ENCODE measurements at places on chromosomes 5 and 9.

DNA sequence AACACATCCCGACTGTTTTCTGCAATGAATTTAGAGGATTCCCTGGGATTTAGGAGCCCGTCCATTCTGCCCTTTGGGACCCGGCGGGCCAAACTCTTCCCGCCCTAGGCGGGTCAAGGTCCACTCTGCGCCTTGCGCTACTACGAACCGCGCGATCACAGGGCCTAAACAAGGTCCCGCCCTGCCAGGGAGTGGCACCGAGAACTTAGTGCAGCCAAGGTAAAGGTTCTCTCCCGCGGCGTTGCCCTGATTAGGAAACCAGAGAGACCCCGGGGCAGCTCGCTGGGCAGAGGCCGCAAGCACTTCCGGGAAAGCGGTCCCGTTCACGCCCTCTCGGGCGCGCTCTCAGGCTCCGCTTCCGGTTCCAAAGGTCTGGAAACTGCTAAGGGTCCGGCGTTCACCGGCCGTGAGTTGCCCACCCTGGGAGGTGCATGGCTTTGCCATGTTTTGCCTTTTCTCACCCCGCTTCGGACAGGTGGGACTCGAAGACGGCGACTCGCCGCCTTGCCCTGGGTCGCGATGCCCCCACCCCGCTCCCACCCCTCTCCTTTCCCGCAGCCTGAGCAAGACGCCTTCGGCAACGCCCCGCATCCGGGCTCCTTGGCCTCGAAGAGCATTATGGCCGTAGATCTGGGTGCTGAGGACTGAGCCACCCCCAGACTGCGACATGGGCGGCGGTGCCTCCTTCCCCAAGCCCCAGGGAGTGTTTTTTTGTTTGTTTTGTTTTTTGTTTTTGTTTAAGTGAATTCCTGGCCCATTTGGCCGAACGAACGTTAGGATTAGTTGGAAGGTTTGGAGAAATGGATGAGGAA lies 23.4 kb downstream of the HNRNPK start:
- peak; percentile 81 for DNase-seq

DNA sequence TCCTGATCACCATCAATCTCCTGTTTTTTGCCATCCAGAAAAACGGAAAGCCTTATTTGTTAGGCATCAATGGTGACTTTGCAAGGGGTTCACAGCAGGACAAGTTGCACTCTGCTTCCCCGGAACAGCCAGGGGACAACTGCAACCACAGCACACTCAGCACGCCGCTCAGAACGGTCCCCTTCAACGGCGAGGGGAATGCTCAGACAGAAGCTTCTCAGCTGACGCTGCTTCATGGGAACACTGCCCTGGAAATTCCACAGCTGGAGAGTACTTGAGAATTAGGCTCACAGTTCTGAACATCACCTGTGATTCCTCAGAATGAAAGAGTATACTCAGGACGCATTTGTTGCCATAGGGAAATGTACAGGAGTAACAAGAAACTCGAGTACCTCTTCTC lies 40.1 kb upstream of the PLPP6 start:
- DNase-seq: no peak

DNA sequence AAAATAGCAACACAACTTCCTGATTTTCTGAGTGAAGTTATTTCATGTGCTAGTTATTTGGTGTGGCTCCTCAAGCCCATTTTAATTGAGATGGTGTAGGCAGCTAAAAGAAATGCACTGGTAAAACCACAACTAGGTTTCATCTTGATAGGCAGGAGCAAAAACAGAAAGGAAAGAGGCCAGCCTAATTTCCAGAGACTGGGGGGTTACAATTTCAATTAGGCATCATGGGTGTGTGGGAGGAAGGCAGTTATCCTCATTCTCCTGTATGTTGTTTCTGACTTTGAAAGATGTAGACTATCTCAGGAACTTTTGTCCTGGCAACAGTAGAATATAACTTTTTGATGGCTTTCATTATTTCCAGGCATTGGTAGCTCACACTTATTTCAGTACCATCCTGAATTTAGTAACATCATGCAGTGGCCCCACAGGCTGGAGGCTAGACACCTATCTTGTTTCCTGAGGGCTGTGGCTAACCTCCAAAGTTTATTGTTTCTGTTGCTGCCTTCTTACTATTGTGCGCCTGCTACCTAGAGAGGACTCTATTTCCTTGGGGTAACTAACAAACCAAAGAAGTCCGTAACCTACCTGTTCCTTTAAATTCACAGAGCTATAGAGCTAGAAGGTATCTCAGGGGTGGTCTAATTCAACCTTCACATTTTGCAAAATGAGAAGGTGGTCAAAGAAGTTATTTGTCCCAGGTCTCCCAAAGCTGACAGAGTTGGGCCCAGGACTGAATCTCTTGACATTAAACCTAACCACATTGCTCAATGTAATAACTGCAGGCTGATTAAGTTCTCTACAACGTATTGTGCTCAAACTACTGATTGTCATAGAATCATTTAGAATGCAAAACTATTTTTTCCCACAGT lies 42.4 kb downstream of the FYB1 start:
- no peak for DNase-seq

DNA sequence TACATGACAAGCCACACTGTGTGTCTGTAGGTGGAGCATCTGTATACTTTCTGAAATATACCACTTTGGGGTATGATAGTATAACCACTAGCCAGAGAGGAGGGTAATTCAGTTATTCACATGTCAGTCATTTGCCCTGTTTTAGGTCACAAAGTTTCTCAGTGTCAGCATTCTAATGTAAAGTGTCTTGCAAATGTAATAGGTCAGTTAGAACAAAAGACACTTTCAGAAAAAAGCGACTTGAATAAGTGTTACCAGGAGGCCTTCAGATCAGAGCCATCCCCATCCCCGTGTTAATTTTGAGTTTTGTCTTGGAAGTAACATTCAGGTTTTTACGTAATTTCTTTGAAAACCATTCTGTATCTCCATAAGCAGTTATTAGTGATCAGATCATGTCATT lies 33.7 kb downstream of the TTC1 start:
- no peak for DNase-seq

DNA sequence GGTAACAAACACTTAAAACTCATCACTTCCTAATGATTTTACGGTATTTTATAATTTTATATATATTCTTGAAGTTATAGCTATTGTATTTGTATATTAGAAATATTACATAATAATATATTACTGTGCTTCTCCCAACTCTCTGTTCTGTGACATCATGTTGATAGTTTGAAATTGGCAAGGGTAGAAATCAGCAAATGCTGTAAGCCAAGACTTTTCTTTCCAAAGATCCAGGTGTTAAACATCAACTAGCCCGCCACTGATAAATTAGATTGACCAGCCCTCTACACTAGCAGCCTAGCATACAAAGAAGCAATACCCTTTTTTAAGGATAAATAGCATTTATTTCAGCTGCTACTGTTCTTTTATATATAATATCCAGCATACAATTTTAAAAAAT lies 122.9 kb downstream of the PRELID2 start:
- no peak for DNase-seq

- DNase-seq: no peak
These were observed 170.4 kb downstream of the FOCAD start for GRCh38 chr9:20854444-20854843.

GRCh38 chr9:126703002-126703865 lies 89.5 kb downstream of the LMX1B start:
- DNase-seq: no peak

DNA sequence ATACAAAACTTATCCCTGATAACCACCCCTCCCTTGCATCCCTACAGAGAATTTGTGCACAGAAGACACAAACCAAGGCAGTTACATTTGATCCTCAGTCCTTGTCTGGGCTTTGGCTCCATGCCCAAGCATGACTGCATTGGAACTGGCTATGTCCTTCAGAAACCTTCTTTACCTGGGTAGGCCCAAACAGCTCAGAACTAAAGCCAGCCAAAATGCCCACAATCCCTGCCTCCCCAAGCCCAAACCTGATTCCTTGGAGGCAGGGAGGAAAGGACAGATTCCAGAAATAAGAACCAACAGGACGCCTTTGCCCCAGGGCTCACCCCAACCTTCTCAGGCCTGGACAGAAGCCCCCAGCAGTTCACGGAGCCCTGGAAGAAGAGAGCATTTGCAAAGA lies 8.2 kb downstream of the IL17B start:
- no peak for DNase-seq

DNA sequence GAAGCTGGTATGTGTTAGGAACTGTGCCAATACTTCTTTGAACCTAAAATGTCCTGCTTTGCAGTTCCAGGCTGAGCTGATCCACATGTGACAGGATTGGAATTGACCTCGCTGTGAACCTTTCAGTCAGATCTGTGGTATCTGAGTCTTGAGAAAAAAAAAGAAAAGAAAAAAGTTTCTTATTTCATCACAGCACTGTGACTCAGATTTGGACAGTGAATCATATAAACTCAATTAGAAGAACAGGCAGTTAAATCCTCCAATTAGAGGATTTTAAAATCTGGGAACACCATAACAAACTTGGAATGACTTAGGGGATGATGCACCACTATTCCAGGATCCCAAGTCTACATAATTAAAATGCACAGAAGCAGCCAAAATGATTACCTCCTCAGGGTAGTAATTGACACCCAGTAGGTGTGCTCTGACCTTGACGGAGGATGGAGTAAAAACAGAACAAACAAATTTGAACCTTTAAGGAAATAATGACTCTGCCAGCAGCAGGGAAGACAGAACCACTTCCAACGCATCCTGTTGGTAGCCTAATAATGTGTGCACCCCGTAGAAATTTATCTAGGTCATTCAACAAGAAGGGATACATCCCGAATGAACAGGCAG lies 57.8 kb upstream of the RAI14 start:
- DNase-seq: peak; percentile 93

DNA sequence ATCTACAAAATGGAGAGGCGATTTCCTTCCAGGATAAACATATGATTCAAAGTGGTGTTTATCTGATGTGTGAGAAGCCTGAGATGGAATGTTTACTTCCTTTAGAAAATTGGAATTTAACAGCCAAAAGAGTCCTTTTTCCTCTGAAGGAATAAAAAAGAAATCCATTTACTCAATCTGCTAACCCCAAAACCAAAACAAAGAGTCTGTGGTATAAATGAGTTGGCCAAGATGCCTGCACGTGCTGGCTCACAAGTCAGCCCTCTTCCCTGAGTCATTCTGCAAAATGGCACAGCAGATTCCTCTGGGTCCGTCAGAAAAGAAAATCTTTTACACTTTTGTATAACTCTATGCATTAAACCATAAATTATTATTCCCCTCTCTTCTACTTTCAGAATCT lies 60.8 kb downstream of the EBF1 start:
- no peak for DNase-seq

GRCh38 chr9:91817106-91817492 lies 132.9 kb downstream of the ROR2 start:
- no peak for DNase-seq

DNA sequence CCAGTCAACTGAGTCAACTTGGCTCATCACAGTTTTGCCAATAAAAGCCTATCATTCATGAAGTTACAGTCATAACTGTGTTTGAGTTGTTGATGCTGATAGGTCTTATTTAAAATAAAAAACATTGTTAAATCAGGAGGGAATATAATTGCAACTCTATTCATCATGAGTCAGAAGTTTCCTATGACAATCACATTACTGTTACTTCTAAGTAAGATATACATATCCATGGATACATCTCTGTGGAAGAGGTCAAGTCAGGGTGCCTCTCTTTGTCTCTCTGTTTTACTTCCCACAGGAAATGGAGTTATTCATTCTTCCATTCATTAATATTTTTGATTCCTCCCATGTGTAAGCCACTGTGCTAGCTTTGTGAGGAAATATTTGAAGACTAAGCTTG lies 2015.4 kb upstream of the WWC1 start:
- DNase-seq: no peak

- DNase-seq: no peak
These were observed 684 bp upstream of the SLC6A19 start for GRCh38 chr5:1200495-1201326.

DNA sequence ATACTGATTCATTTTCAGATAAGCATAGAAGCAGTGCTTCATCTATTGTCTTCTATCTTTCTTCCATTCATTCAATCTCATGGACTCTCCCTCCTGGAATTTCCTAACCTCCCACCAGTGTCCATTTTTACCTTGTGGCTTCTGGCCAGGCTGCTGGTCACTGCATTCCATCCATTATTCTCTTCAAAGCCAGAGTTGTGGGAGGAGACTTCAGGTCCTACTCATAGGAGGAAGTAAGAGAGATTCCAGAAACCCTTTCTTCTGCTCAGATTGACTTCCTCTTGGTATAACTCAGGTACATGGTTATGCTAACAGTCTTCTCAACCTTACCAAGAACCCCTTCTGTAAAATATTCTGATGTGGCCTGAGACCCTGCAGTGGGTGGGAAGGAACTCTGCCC lies 153.3 kb upstream of the SLC12A2 start:
- DNase-seq: peak; percentile 95

DNA sequence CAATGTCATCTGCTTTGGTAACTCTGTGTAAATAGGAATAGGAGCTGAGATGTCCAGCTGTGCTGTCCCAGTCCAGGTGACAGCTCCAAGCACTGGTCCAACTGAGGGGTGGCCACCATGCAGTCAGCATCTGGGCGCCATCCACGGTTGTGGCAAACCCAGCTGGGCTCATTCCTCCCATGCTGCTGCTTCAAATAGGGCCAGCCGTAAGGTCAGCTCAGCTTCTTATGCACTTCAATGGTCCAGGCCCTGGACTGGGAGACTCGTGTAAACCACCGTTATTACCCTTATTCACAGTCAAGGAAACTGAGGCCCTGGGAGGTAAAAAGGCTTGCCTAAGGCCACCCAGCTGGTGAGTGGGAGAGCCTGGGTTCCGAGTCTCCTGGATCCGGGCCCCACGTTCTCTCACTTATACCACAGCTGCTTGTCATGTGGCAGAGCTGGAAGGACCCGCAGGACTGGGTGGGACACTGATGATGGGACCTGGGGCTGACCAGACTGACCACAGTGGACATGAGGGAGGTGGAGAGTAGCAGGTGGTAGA lies 38.7 kb upstream of the ANGPTL2 start:
- no peak for DNase-seq

DNA sequence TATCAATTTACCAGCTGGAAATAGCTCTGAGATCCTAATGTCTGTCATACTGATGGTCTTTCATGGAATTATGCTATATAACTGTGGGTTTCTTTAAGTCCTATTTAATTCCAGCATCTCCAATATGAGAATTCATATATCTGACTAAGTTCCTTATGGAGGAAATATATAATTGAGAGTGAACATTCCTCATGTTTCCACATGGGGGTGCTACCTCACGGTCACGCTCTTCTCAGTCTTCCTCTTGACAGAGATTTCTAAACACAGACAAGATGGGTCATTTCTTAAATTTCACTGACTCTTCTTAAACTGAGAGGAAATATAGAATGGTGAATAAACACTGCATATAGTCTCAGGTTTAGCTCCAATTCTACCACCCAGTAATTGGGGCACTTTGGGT lies 212.1 kb downstream of the SLF1 start:
- DNase-seq: peak; percentile 17

GRCh38 chr5:10555277-10555684 lies 8.6 kb upstream of the ANKRD33B start:
- DNase-seq: peak; percentile 82
